ENCODE measurements at places on chromosomes 12 and 14. TPM values are rescaled to one million over a fixed set of nuclear protein-coding genes. Genes with fewer than 3 reads are reported as not detected.

DNA sequence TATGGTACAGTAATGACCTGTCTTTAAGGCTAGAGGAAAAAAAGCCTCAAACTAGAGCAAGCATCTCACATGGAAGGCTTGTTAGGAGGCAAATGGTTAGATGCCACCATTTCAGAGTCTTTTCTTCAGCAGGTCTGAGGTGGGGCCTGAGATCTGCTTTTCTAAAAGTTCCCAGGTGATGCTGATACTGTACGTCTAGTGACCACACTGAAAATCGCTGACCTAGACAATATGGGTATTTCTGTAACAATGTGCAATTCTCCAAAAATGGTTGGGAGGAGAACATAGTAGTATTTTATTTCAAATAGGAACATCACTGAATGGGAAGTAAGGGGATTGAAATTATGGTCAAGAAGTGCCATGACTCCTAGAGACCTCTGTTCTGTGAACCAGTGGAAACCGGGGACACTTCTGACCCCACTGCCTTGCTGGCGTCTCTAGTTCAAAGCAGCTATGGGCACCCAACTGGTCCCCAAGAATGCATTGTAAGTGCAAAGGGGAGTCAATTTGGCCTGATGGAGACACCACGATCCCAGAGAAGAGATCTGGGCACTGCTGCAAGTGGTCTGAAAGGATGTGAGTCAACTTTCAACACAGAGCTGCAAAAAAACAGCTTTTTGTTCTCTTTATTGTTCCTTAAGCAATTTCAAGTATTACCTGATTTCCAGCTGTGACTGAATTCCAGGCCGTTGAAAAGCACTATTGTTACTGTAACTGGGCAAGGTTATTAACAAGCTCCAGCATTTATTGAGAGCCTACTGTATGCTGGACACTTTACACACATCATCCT, 54.4 kb upstream of the PLEKHG7 start:
- DNase-seq, result peak; percentile 5

The ETFRF1 gene
- total RNA-seq, result 43.2 TPM

The RTL1 gene
- not detected for total RNA-seq

The KRT71 gene
- not detected for total RNA-seq

The ATL1 gene
- total RNA-seq, result 5.9 TPM
